ENCODE measurements at places on chromosomes 16 and 17. TPM values are rescaled to one million over a fixed set of nuclear protein-coding genes. Genes with fewer than 3 reads are reported as not detected.

CAVIN1 gene
- 300 TPM for total RNA-seq

GPR179 gene
- 0.07 TPM for total RNA-seq

TMEM235 gene
- total RNA-seq, result not detected

IRX5 gene
- total RNA-seq, result 39.8 TPM

TERB1 gene
- not detected for total RNA-seq

CCDC154 gene
- 1.3 TPM for total RNA-seq

GPR142 gene
- total RNA-seq, result not detected

HOXB8 gene
- total RNA-seq, result not detected

RTN4RL1 gene
- 6.3 TPM for total RNA-seq

KRT36 gene
- total RNA-seq, result not detected

P3H4 gene
- 5.1 TPM for total RNA-seq

COL1A1 gene
- total RNA-seq, result 44.9 TPM

ANKRD40CL gene
- total RNA-seq, result not detected

SLC13A2 gene
- total RNA-seq, result not detected

TMEM238L gene
- total RNA-seq, result not detected

PPL gene
- 10.7 TPM for total RNA-seq

XYLT1 gene
- 3.7 TPM for total RNA-seq

SLC52A1 gene
- total RNA-seq, result not detected

PMP22 gene
- 157 TPM for total RNA-seq

NLRC3 gene
- 0.98 TPM for total RNA-seq

E4F1 gene
- 10.1 TPM for total RNA-seq

FBXO39 gene
- not detected for total RNA-seq

CHST5 gene
- total RNA-seq, result 0.08 TPM

All from heart right ventricle (tissue), 16 donors.